ENCODE measurements at places on chromosomes 6 and 20.

GRCh38 chr6:56483929-56484328 lies 158.8 kb downstream of the DST start:
- DNase-seq = no peak

DNA sequence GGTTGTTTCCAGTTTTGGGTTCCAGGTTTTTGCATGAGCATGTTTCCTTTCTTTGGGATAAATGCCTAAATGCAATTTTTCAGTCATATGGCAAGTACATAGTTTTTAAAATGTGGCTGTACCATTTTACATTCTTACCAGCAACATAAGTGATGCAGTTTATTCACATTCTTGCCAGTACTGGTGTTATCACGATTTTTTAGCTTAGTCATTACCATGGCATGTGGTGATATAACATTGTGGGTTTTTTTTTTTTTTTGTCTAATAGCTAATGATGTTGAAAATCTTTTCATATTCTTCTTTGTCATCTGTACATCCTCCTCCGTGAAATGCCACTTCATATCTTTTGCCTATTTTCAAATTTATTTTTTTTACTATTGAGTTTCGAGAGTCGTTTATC lies 2.9 kb upstream of the TDRD6 start:
- DNase-seq = peak; percentile 17

DNA sequence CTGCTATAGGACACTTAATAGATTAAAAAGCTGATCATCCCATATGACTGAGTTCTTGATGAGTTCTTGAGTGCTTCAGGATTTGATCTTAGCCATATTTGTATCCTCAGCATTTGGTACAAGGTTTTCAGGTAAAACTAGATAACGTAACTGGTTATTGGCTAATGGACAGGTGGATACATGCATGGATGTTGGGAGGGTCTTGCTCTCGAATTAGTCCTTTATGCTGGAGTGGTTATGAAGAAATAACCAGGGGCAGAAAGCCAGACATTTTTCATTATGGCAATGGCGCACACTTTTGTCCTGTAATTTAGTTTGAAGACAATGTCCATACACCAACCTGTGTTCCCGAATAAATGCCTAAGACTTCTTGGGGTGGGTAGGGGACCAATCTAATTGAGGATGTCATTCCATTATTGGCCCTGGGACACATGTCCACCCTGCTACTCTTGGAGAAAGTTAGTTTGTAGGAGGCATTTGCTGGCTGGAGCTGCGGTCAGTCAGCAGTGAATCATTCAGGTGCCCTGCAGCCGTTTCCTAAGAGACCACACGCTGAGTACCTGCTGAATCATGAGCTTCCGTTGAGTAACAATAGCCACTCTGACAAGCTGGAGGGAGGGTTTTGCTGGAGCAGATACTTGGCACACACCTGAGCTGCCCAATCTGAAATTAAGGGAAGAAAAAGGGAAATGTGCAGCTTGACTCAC lies 194.4 kb downstream of the FOXA2 start:
- no peak for DNase-seq

- DNase-seq = no peak
Observed at GRCh38 chr20:62412194-62413024, 5.3 kb upstream of the CABLES2 start.
